GM12864 (cell line): ENCODE measurements at places on chromosomes 16 and 17.

DNA sequence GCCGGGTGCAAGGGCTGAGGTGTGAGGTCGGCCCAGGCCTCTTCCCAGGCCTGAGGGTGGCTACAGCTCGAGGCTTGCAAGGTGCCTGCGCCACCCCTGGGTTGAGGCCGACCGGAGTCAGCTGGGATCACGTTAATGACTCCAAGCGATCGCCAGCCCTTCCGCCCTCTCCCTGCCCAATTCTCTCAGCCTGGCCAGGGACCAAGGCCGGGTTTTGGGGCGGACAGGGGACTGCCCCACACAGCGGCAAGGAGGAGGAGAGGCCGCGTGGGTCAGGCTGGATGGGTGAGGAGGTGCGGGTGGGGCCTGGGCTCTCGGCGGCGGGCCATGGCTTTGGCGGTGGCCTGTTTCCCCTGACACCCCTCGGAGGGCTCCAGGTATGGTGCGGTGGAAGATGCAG is 3.2 kb upstream of the WDR24 start:
- DNase-seq, result no peak

- DNase-seq, result no peak
These were observed 94.8 kb downstream of the RTN4RL1 start for GRCh38 chr17:1930337-1930645.

DNA sequence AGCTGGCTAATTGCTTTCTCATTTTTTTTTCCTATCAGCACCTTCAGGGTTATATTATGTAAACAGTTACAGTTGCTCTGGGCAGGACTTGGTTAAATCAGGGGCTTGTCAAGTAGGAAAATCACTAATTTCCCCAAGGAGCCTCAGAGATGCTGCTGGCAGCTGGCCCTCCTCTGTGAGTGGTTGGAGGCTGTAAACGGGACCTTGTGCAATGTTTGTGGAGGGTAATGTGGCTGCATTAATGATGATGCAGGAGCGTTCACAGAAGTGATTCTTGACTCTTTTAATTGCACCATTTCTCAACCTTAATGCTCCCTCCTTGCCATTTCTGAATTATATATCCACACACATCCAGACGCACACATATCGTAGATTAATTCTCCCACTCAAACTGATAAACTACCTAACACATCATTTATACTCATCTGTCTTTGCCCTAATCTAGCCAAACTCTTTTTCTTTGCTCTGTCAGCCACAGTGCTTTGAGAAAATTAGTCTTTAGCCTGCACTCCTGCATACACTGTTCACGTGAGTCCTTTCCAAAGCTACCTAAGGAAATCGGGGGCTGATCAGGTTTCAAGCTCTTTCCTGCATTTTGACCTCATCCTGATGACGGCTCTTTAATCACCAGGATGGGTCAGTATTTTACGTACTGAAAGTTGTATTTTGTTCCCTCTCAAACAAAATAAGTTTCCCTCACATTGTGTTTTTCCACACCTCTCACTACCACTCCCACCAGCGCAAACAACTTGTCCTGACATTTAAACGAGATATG is 154.4 kb upstream of the PIRT start:
- DNase-seq, result no peak

GRCh38 chr17:2056206-2057174 is 1.6 kb downstream of the HIC1 start:
- DNase-seq, result no peak

DNA sequence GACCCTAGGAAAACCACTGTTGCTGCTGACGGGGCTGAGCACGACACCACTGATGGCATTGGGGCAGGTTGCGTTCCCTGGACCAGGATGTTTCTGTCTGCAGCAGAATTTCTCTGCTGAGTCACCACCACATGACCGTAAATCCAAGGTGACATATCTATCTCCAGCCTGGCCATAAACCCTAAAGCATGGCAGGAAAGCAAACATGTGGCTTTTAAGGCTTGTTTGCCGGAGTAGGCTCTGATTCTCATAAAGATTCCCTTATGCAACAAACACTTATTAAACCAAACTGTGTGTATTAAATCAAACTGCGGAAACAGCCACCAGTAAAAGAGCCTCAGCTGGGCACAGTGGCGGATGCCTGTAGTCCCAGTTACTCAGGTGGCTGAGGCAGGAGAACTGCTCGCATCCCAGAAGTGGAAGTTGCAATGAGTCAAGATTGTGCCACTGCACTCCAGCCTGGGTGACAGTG is 17.3 kb downstream of the MPHOSPH6 start:
- DNase-seq, result no peak

- no peak for DNase-seq
These were observed 2.0 kb upstream of the CD300H start for GRCh38 chr17:74569020-74570003.

- no peak for DNase-seq
These were observed 310.2 kb upstream of the SALL1 start for GRCh38 chr16:51461255-51461654.

GRCh38 chr16:10984509-10984908 is 40.1 kb downstream of the CLEC16A start:
- DNase-seq, result no peak

DNA sequence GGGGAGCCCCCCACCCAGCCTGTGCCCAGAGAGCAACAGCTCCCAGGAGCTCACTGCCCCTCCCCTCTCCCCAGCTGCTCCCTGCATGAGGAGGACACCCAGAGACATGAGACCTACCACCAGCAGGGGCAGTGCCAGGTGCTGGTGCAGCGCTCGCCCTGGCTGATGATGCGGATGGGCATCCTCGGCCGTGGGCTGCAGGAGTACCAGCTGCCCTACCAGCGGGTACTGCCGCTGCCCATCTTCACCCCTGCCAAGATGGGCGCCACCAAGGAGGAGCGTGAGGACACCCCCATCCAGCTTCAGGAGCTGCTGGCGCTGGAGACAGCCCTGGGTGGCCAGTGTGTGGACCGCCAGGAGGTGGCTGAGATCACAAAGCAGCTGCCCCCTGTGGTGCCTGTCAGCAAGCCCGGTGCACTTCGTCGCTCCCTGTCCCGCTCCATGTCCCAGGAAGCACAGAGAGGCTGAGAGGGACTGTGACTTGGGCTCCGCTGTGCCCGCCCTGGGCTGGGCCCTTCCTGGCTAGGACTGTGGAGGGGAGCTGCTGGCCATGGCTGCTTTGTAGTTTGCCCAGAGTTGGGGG is 584 bp downstream of the TCAP start:
- DNase-seq, result no peak

DNA sequence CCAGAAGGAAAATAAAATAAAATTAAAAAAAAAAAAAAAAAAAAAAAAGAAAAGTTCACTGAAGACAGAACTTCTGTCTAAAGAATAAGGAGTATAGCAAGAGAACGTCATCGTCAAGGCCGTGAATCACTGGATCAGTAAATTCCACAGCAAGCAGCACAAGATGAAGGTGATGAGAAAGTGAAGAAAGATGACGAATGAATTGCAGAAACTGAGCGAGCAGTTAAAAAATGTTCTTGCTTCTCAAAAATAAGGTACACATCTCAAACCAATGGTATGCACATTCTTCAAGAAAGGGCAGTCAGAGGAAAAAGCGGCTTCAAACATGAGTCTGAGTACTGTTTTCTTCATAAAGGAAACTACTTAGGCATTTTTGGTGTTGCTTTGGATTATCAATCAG is 104.7 kb downstream of the SMG6 start:
- DNase-seq, result no peak

DNA sequence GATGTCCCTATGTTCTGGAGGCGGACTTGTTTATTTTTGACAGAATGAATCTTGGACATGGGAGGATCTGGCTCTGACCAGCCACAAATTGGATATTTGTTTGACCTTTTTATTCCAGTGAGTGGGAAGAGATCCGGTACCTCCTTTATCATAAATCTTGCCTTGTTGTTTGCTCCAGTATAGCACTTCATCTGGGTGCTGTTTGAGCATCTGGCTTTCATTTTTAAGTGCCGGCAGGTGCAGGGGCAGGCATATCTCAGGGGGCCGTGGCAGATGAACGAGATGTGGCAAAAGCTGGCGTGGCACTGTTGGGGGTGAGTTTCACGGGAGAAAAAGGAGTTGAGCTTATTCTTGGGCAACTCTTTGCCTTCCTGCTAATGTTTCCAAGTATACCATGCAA is 37.8 kb downstream of the MSI2 start:
- no peak for DNase-seq

DNA sequence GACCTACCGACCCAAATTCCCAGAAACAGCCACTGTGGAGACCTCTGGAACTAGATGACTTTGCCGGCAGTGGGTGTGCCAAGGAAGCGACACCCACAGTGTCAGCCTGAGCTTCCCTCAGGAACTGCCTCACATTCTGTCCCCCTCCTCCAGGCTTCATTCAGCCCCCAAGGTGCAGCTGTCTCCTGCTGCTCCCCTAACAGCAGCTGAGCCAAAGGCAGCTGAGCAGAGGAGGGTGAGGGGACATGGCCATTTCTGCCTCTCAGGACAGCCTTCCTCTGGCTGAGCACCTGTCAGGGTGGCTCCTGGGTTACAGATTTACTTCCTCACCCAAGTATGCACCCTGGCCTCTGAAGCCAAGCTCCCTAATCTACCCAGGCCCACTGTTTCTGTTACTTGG is 22.1 kb upstream of the MTMR4 start:
- DNase-seq, result no peak

DNA sequence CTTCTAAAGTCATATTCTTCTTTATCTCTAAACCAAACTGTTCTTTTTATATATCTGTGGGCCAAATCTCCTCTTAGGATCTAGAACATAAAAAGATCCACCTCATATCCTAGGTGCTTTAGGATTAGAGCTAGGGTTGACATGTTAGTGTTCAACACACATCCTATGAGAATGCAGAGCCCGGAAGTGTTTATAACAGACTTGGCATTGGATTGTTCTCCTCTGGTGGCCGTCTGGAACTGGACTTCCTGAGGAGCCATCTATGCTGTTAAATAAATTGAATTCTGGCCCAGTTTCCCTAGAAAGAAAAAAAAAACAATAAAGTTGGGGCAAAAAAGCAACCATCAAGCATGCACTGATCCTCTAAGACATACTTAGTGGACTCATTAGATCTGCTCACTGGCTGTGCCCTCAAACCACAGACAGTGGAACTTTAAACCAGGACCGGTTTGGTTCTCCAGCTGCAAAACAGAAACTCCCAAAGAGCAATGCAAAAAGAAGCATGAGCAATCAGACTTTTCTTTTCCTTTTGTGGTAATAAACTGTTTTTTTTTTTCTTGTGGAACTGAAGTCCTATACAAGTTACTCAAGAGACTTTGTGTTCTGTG is 182.5 kb downstream of the ZNF18 start:
- DNase-seq, result no peak

DNA sequence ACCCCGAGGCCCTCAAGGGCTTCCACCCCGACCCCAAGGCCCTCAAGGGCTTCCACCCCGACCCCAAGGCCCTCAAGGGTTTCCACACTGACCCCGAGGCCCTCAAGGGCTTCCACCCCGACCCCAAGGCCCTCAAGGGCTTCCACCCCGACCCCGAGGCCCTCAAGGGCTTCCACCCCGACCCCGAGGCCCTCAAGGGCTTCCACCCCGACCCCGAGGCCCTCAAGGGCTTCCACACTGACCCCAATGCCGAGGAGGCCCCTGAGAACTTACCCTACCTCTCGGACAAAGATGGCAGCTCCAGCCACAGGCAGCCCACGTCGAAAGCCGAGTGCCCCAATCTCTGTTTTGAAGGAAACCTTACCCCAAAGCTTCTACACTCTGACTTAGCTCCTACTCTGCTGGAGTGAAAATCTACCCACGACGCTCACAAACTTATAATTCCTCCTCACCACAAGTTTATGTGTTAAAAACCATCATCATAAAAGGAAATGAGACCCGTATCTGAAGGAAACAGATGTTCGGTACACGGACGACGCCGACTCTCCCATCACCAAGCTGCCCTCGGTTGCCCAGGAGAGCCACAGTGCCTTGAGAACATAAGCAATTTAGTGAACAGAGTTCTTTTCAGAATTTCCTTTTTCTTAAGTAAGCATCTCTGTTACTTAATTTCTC is 61.2 kb upstream of the RPH3AL start:
- DNase-seq, result no peak

- DNase-seq, result no peak
These were observed 63.5 kb downstream of the CRISPLD2 start for GRCh38 chr16:84883301-84883700.
